NCI-H2171 treated with DMSO at 0.1 percent for 48 hours (cell line): ENCODE measurements at places on chromosomes 5 and 9.

GRCh38 chr5:76851728-76852369 is 2.0 kb downstream of the S100Z start:
- DNase-seq, result no peak

- DNase-seq, result no peak
Measured at GRCh38 chr5:58918021-58918729, 335.3 kb downstream of the RAB3C start.

GRCh38 chr5:118968925-118969375 is 19.4 kb downstream of the DTWD2 start:
- no peak for DNase-seq

- peak; percentile 60 for DNase-seq
Measured at GRCh38 chr5:159094745-159095144, 5.0 kb downstream of the EBF1 start.

- no peak for DNase-seq
Measured at GRCh38 chr9:112341730-112342129, 8.3 kb upstream of the PTBP3 start.
